ENCODE measurements at places on chromosomes 12 and 14.

- DNase-seq = no peak
Measured at GRCh38 chr12:42473561-42473960, 116.0 kb downstream of the PRICKLE1 start.

DNA sequence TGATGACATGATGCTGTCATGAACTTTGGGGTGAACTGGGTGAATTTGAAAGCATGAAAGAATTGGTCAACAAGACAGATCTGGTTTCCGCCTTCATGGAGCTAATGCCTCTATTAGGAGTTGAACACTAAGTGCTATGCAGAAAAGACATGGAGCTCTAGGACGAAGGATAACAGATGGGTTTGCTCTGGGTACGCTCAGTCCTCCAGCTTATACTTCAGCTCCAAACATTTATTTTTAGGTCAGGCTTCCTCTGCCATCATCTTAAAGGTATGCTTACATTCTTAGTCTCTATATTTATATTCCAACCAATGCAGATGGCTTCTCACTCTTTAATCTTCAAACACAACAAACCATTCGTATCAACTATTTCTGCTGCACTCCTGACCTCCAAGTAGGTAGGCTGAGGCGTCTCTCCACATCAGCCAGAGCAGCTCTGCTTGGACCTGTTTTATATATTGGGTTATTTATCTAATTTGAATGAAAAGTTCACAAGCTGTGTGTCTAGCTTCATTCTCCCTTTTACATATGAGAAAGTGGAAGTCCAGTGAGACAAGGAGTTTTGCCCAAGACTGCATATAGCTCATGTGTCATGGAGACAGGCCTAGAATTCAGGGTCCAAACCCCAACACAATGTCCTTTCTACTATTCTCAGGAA is 226.3 kb downstream of the SPTSSA start:
- no peak for DNase-seq

DNA sequence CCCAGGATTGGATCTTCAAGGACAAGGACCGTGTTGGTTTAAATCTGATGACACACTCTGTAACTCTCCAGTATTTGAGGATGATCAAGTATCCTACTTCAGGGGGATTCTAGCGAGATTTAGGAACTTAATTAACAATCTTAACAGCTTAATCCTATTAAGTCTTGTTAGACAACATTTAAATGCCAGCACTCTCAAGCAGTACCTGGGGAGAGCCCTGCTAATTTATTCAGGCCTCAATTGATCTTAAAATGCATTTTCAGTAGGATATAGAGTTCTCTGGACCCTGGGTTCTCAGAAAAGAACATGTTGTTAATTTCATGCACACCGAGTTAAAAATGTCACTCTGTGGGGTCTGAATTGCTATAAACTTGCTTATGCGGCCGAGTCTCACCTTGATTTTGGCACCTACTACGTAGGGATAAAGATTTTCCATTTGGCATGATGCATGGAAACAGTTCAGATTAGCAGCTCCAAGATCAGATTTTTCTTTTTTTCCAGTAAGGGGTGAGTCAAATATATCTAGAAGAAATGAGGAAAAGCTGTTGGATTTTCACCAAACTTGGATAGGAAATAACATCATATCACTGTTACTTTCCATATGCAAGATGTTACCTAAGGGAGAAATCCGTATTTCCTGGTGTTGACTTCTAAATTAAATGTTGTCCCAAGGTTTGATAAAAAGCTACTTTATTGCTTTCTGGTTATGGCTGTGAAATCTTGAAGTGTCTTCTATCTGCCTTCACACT is 76.1 kb downstream of the SLC24A4 start:
- no peak for DNase-seq

- no peak for DNase-seq
Measured at GRCh38 chr12:58396239-58396638, 454.9 kb downstream of the ATP23 start.

- no peak for DNase-seq
Measured at GRCh38 chr12:24864796-24865125, 84.1 kb downstream of the BCAT1 start.
